ENCODE measurements at places on chromosomes 2 and 18.

- no peak for DNase-seq
These were observed 3.0 kb downstream of the MSH6 start for GRCh38 chr2:47785986-47786385.

DNA sequence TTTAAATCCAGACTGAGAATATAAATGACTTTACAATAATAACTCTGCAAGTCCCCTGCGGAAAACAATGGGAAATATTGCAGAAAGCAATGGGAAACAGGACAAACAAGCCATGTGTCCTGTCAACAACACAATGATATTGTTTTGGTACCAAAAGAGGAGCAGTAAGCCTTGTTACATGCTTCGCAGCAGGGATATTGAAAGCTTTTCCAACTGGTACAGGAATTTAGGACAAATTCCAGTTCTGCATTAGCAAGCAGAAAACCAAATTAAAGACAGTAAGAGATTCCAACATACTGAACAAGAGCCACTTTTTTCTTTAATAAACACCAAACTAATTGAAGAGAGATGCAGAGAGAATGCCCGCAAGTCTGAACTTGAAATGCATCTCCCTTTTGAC, 30.0 kb downstream of the FRZB start:
- no peak for DNase-seq

- DNase-seq: no peak
These were observed 25.5 kb downstream of the CCDC141 start for GRCh38 chr2:179024445-179024844.

- no peak for DNase-seq
These were observed 212.1 kb upstream of the POU3F3 start for GRCh38 chr2:104641786-104642185.

GRCh38 chr18:55084550-55084949, 125.3 kb upstream of the CCDC68 start:
- no peak for DNase-seq

- no peak for DNase-seq
These were observed 57.9 kb downstream of the FAM171B start for GRCh38 chr2:186751790-186752189.

DNA sequence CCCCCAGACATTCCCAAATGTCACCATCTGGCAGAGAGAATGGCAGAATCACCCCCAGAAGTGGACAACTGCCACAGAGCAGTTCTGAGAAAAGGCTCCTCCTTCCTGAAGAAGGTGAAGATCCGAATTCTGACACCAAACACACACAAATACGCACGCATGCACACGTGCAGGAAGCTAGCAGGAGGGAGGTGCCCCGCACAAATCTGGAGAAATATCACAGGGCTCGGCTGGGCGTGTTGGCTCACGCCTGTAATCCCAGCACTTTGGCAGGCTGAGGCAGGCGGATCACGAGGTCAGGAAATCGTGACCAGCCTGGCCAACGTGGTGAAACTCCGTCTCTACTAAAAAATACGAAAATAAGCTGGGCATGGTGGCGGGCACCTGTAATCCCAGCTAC, 38.5 kb upstream of the ATG16L1 start:
- no peak for DNase-seq

DNA sequence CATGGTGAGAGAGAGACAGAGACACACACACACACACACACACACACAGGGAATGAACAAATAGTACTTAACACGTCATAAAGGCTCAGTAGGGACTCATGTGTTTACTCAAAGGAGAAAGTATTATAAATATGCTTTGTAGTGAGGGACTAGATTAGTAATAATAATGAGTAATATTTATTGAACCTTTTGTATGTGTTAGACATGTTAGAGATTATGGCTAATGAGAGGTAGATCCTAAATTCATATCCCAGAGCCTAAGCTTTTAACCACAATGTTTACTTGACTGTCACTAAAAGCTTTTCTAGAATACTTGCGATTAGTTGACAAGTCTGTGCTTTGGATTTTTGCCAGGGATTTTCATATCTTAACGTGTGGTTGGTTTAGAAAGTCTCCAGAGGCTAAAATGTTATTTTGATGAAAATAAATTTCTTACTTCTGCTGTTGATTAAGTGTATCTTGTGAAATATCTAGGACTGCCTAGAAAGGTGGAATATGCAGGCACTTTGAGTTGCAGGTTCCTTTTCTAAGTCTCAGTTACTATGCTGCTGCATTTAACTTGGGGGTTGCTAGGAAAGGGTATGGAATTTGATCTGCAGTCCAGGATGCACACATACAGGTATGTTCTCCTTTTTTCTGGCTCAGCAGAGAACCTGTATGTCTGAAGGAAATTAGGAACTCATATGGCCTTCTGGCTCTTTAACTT, 64.5 kb downstream of the UBR3 start:
- DNase-seq: no peak

DNA sequence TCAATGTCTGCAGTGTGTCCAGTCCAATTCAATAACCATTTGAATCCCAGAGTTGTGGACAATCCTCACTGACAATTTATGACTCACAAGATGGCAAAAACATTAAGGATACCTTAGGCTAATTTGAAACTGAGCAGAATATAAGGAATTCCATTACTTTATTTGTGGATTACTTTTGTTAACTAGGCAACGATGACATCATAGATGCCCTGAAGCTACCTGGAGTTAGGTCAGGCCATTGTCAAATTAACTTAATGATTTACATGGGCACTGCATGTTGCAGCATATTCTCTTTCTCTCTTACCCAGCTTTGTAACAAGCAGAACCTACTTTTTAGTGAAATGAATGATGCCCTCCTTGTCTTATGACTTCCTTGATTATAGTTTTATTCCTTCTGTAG, 100.0 kb upstream of the CDCA7 start:
- DNase-seq: no peak

GRCh38 chr2:173884025-173884802, 81.0 kb downstream of the SP3 start:
- peak; percentile 2 for DNase-seq

DNA sequence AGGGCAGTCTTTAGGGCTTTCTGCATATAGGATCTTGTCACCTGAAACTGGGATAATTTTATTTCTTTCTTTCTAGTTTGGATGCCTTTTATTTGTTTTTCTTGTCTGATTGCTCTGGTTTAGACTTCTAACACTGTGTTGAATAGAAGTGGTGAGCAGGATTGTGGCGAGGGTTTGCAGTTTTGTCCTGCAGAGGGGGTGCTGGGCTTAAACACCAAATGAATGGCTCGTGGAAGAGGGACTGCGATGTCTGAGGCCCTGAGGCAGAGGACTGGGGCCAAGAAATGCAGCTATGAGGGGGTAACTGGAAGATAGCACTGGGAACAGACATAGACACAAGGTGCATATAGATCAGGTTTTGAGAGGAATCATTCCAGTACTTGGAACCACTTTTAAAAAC, 20.5 kb downstream of the UBE2F start:
- no peak for DNase-seq

GRCh38 chr18:35519148-35519899, 21.6 kb upstream of the INO80C start:
- no peak for DNase-seq

- DNase-seq: no peak
These were observed 17.9 kb upstream of the SDC1 start for GRCh38 chr2:20242727-20243377.

GRCh38 chr2:197398913-197399312, 35.9 kb downstream of the SF3B1 start:
- no peak for DNase-seq

DNA sequence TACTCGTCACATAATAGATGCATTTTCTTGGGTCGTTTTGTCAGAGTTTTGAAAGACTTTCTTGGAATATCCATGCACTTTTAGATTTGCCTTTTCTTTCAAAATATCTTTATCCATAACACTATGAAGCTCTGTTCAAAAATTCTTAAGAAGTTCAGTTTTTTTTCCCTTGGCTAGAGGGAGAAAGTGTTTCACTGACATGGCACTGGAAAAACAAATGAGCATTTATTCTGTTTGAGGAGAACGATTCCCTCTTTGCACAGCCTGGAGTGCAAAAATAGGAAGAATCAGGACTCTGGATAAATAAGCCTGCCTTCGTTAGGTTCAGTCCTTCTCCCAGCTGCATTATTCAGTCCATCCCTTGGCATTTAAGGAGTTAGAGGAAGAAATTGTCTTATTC, 91.0 kb upstream of the RPE start:
- DNase-seq: no peak

- no peak for DNase-seq
These were observed 70.7 kb downstream of the CDC42EP3 start for GRCh38 chr2:37600735-37601134.

- DNase-seq: no peak
These were observed 276.3 kb upstream of the ERBB4 start for GRCh38 chr2:212814941-212815340.

GRCh38 chr2:230864122-230864604, 579 bp upstream of the ITM2C start:
- no peak for DNase-seq

- DNase-seq: no peak
These were observed 227.7 kb upstream of the PXDN start for GRCh38 chr2:1972011-1972410.

DNA sequence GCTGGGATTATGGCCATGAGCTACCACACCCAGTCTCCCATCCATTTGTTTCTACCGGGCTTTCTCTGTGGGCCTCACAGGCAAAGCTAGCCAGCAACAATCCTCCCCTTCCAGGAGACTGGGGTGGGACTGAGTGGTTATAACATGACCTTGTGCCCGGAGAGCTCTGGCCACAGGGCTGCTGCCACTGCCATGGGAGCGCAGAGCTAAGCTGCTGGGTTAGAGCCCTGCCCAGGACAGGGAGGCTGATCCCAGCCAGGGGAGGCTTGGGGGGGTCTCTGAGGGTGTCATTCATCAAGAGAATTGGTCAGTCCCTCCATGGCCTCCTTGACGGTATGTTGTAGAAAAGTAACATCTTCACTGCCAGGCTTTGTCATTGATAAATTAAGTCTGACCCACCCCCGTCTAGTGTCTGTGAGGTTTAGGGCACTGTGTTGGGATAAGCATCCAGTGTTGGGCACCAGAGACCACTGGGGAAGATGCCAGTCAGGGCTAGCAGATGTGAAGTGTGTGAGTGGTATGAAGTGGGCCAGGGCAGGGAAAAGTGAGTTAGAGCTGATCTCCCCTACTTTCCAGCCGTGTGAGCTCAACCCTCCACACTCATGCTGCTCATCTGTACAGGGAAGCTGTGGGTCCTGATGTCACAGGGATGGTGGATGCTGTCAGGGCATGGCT, 368.4 kb upstream of the HS6ST1 start:
- no peak for DNase-seq

- no peak for DNase-seq
These were observed 103.7 kb upstream of the ATP8B1 start for GRCh38 chr18:57906852-57907251.

Data from stimulated activated CD8-positive, alpha-beta memory T cell treated with anti-CD3 and anti-CD28 coated beads, Interleukin-2, amount 100 ng/mL, for 1 hour (primary cell).